ENCODE measurements at places on chromosomes 1 and 21.

DNA sequence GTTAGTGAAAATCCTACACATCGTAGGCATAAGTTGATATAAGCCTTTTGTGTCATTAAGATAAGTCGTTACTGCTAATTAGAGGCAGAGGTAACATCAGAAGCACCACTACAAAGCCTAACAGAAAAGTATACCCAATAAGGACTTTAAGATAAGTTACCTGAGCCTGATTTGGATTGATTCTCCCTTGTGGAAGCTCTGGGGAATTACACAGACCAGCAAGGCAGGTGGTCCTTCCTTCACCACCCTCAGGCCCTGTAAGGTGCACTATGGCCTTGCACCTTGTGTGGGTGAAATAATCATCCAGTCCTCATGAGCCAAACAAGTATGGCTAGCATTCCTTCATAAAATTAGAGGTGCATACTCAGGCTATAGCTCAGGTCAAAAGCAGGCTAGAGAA lies 166.7 kb upstream of the CHRM3 start:
- no peak for DNase-seq

- no peak for DNase-seq
Observed at GRCh38 chr1:29812408-29813135, 576.2 kb downstream of the PTPRU start.

GRCh38 chr1:5891736-5892135 lies 100.5 kb downstream of the NPHP4 start:
- no peak for DNase-seq

- no peak for DNase-seq
Observed at GRCh38 chr1:198656500-198656932, 17.7 kb downstream of the PTPRC start.

GRCh38 chr1:154546264-154547063 lies 12.0 kb downstream of the UBE2Q1 start:
- DNase-seq = peak; percentile 50

GRCh38 chr1:238960071-238960470 lies 426.3 kb upstream of the CHRM3 start:
- DNase-seq = no peak

DNA sequence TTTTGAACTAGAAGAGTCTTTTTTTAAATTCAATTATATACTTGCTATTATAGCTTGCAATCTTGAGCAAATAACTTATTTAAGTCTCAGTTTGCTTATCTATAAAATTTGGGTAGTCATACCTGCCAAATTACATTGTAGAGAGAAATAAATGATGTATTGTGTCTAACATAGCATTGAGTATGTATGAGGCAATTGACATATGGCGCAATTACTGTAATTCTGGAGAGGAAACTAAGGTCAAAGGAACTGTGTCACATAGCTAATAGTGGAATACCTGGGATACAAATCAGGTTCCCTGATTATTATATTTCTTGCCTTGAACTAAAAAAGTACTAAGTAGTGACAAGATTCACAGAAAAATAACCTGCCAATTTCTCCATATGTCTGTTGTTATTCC lies 302.5 kb downstream of the PDE4B start:
- DNase-seq = no peak

GRCh38 chr1:164660412-164660772 lies 101.4 kb downstream of the PBX1 start:
- no peak for DNase-seq

DNA sequence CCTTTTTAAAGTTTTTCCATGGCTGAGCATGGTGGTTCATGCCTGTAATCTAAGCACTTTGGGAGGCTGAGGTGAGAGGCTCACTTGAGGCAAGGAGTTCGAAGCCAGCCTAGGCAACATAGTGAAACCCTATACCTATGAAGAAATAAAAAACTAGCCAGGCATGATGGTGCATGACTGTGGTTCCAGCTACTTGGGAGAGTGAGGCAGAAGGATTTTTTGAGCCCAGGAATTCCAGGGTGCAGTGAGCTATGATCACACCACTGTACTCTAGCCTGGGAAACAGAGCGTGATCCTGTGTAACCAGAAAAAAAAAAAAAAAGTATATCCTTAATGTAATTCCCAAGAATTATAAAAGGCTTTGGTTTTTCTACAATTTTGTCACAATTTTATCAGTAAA lies 17.4 kb downstream of the DEPDC1 start:
- DNase-seq = peak; percentile 46

GRCh38 chr1:228314658-228315483 lies 91.8 kb downstream of the TRIM11 start:
- peak; percentile 33 for DNase-seq

DNA sequence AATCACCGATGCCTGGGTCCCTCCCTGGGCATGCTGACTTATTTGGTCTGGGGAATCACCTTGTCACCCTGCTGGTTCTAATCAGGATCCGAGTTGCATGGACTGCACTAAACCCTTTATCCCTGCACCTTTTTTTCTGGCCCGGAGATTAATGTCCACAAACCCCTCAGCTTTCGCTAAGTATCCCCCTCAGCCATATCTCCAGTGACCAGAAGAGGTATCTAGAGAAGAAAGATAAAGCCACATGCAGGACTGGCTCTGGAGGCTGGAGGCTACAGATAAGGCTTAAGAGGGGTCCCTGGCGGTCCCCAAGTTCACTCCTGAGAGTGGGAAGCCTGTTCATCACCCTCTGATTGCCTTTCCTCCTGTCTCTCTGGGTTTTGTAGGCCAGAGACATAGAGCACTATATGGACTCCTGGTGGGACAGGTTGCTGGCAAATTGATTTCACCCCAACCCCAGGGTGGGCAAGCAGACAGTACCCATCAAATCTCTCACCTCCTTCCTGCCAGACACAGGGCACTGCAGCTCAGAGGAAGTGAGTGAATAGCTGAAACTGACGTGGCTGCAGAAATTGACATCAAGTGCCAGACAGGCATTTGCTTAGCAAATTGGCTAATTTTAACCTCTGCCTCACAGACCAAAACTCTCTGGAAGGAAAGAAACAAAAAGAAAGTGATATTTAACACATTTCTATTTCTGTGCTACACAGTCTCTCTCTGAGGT lies 38.8 kb downstream of the HMGB4 start:
- DNase-seq = no peak

DNA sequence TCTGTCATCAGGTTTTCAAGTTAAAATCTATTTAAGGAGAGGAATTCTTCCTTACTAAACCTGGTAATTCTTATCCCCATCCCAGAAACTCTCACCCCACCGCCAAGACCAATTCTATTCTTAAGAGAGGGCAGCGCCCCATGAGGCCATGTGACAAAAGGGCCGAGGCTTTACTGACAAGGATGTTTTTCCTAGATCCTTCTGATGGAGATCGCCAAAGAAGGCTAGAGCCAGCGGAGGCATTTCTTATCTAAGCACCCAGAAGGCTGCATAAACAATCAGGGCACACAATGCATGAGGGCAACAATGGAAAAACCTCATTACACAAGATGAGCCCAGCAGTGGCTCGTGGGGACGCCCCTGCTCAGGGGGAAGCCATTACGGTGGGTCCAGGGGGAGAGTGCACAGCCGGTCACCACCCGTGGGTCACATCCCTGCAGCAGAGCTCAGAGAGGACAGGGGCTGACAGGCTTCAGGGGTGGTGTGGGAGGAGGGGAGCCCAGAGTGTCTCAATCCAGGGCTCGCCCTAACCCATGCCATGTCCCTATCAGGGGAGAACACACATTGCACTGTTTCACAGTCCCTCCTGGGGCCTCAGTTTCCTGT lies 88.7 kb downstream of the ITPKB start:
- no peak for DNase-seq

DNA sequence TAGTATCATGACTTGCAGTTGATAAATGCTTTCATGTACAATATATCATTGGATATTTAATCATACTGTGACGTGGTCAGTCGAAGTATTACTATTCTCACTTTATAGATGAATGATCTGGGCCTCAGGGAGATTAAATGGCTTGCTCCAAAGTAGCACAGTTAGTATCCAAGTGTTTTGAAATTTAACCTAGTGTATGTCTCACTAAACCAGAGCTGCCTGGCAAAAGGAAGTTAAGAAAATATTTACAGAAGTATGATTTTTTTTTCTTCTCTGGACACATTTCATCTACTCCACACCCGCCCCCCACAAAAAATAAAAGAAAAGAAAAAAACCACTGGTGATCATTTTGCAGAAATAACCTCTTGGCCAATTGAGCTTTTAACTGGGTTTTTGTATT lies 71.9 kb upstream of the CXADR start:
- no peak for DNase-seq

DNA sequence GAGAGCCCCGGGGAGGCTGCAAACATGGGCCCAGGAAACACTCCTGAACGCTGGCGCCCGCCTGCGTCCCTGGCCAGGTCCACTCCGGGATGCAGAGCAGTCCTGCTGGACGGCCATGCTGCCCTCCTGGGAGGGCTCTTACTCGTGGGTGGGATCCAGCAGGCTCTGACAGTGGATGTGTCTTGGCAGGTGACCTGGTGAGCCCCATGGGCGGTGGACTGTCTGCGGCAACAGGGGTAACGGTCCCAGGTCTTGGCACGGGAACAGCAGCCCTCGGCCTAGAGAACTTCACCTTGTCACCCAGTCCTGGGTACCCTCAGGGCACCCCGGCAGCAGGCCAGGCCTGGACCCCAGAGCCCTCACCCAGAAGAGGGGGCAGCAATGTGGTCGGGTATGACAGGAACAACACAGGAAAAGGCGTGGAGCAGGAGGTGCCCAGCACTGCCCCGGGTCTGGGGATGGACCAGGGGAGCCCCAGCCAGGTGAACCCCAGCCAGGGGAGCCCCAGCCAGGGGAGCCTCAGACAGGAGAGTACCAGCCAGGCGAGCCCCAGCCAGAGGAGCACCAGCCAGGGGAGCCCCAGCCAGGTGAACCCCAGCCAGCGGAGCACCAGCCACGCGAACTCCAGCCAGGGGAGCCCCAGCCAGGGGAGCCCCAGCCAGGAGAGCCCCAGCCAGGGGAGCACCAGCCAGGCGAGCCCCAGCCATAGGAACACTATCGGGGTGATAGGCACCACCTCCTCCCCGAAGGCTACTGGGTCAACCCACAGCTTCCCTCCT lies 39.8 kb downstream of the UMODL1 start:
- no peak for DNase-seq

DNA sequence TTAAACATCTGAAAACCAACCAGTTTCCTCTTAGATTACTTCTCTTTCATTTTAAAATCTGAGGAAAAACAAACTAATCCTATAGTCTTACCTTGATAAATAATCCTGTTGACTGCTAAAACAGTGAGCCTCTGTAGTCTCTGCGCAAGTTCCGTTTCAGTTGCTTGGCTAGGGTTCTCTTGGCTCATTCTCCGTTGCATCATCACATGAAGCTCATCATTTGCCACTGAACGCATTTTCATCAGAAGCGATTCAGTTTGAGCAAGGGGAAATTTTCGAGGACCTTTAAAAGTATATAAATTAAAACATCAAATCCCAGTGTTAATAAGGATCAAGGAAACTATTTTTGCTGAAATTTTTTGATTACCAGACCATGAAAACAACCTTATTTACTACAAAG lies 96.7 kb upstream of the GNG4 start:
- no peak for DNase-seq

DNA sequence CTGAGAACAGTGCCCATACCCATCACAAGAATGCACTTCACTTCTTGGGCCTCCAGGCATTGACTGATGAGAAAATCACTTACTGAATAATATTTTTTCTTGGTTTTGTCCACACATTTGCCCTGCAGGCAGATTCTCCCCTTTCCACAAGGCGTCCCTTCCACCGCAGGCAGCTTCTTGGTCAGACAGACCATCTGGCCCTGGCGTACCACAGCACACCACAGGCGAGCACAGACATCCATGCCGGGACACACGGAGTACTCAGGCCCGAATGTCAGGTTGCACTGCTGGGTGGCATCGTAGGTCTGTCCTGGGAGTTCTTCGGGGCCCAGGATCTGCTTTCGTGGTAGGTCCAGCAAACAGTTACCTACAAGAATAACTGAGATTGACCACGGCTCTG lies 32.5 kb downstream of the ADAMTS5 start:
- DNase-seq = no peak

DNA sequence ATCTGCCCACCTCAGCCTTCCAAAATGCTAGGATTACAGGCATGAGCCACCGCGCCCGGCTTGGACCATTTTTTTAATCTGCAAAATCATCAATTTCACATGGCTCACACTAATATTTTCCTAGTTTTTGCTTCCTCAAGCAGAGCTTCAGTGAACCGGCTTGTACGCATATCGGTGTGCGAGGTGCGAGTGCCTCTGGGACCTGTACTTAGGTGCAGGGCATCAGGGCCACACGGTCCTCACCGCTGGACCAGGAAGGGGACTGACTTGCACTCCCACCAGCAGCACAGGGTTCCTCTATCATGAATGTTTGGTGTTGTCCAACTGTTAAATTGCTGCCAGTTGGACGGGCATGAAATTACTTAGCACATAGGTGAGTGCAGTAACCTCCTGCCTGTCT lies 15.4 kb upstream of the SHE start:
- DNase-seq = no peak

GRCh38 chr1:1437033-1437903 lies 1.8 kb downstream of the VWA1 start:
- DNase-seq = peak; percentile 56

GRCh38 chr1:185926588-185926987 lies 192.4 kb downstream of the HMCN1 start:
- no peak for DNase-seq

DNA sequence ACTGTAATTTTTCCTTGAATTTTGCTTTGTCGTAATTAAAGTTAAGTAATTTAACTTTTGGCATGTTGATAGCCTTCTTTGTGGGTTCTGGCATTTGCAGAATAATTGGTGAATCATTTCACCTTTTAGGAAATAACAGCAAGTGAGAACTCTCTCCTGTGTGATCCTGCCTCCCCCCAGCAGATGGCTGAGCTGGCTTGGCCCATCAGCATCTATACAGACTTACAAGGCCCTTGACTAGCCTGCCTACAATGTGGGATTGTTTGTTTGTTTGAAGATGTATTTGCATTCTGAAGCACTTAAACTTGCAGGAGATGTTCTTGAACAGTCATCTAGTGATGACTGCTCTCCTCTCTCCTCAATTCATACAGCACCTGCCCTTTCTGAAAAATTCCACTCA lies 55.9 kb downstream of the MACO1 start:
- no peak for DNase-seq

- no peak for DNase-seq
Observed at GRCh38 chr1:216805233-216805632, 82.0 kb upstream of the ESRRG start.

DNA sequence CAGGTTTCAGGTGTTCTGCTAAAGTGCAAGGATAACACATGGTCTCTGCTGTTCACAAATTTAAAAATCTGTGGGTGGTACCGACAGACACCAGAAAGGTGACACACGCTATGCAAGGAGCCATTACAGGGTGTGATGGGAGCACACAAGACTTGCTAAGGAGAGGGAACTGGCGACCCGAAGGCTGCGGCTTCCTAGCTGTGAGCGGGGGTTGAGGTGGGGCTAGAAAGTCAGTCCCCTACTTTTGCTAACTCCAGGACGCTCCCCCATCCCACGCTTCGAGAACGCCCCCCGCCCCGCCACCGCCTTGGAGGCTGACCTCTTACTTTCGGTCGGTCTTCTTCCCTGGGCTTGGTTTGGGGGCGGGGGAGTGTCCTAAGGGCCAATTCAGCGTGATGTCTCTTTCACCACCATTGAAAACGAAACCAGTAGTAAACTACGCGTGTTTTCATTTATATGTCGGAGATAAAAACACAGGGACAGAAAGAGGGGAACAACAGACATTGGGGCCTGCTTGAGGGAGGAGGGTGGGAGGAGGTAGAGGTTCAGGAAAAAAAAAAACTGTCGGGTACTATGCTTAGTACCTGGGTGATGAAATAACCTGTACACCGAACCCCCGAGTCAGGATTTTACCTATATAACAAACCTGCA lies 1.1 kb downstream of the CKS1B start:
- DNase-seq = peak; percentile 90

All from kidney (tissue), 22 donors.